Prostate gland (tissue), 2 donors: ENCODE measurements at places on chromosomes 1 and 21. TPM values are rescaled to one million over a fixed set of nuclear protein-coding genes. Genes with fewer than 3 reads are reported as not detected.

DNA sequence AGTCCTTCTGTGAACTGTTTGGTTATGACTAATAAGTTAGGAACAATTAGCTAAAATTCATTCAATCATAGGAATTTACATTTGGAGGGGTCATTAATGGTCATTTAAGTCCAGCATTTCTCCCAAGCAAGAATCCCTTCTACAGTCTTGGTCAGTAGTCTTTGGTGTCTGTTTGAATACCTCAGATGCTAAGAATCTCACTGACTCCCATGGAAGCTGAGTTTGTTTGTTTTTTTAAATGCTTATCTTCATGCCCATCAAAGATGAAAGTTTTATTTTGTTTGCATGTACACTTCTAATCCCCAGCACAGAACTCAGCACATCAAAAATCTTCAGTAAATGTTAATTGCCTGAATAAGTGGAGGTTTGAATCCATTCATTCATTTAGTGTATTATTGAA is 41.3 kb upstream of the SLC44A3 start:
- no peaks in the 10 kb centered on the region for H3K27me3 ChIP-seq
- H3K27ac ChIP-seq: no peak overlapping the region
- DNase-seq: no peak
- H3K4me1 ChIP-seq: peaks cover 4% of the 10 kb centered on the region
- no peak overlapping the region for H3K4me3 ChIP-seq

DNA sequence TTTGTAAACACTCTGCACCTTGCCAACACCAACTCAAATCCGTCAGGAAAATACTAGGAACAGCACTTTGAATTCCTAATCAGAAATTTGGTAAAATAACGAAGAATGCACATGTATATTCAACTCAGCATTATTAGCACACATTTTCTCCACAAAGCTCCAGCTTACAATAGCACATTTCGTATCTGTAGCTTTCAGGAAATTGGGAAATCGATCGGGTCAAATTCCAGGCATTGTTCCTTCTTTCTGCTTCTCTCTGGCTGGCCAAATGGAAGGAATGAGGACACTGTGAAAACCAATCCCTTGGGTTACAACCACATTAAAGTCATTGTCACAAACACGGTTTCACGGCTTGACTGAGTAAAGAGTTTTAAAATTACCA is 58.6 kb downstream of the NPHP4 start:
- no peaks in the 10 kb centered on the region for H3K27me3 ChIP-seq
- H3K4me1 ChIP-seq: no peaks in the 10 kb centered on the region
- DNase-seq: no peak
- H3K36me3 ChIP-seq: no peaks in the 10 kb centered on the region

DNA sequence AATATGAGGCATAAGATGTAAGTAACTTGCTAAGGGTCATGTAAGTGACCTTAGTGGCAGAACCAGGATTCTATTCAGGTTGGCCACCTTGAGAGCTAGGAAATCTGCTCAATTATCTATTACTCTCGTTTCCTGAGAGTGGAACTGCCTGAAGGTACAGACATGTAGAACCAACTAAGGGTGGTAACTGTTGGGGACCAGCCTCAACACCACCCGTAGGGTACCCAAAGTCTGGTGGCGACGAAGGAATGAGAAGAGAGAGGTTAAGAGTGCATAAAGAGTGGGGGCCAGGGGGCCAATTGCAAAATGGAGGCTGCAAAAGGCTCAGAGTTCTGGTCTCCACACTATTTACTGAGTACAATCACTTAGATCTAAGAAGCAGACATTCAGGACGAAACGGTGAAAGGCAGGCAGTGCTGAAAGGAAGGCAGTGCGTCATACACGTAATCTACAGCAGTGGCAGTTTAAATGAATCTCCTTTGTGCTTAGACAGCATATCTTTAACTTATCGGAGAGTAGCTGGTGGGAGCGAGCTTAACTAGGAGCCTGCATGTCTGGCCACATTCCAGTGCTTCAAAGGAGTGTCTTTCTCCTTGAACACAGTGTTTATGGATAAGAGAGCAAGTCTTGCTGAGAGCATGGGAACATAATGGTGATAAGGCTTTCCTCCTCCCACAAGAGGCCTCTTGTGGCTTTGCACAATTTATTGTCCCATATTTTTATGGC is 25.0 kb downstream of the SRSF4 start:
- peaks cover 8% of the 10 kb centered on the region for H3K36me3 ChIP-seq
- H3K27ac ChIP-seq: no peak overlapping the region
- no peak for DNase-seq
- H3K27me3 ChIP-seq: no peaks in the 10 kb centered on the region

Gene CCDC190
- total RNA-seq: not detected

Gene FCRLB
- 2.3 TPM for total RNA-seq

Gene DMBX1
- not detected for total RNA-seq
